ENCODE measurements at places on chromosomes 5 and 9.
A peak's percentile ranks its signal among the peaks of the same experiment; 100 is the strongest.

DNA sequence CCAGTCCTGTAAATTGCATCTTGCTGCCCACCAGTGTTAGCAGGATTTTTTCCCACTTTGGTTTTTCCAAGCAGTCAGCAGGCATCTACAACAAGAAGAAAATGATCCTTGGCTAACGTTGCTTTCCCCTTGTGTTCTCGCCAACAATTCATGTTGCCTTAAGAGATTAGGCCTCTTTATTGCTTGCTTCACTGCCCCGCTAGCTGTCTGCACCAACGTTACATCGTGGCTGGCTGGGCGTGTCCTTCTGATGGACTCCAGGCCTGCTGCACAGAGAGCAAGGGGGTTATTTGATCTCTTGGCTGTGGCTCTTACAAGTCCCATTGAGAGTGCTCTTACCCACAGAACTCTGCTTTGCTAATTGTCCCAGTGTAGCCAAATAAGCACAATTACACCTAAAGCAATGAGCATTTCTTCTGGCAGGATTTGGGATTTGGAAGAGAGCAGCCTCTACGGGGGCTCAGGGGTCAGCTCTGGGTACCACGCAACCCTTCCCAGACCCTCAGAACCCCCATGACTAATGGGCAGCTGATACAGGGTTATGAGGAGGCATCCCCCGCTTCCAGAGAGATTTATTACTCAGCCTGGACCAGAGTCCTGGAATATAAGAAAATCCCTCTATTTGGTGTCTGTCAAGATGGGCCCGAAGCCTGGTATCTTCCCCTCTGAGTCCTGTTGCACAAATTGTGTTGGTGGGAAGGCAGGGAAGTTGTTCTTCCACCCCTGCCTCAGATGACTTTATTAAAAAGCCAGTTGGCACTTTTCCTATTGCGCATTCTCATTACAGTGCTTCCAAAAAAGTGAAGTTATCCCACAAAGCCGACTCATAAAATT is 17.6 kb downstream of the DCANP1 start:
- peak; percentile 49 for DNase-seq

DNA sequence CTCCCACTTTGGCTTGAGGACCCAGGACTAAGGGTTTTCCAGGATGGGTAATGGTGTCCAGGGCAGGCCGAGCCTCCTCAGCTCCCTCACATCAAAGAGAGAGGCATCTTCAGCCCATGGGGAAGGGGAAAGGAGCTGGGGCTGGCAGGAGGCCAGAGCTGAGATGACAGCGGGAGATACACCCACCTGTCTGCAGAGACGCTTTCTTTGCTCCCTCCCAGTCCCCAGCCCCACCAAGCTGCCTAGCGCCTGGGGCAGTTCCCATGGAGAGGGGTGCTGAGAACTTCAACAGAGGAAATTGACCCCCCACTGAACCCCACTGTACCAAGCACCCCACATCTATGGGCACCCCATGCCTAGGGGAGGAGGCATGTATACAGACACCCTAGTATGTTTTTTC is 10.6 kb downstream of the PCDH1 start:
- DNase-seq: no peak

GRCh38 chr5:124007675-124008398 is 495.9 kb downstream of the CSNK1G3 start:
- no peak for DNase-seq

- DNase-seq: no peak
These were observed 126.7 kb downstream of the GADD45G start for GRCh38 chr9:89731262-89732182.

- DNase-seq: no peak
These were observed 58.4 kb downstream of the RANBP17 start for GRCh38 chr5:170920196-170920595.

DNA sequence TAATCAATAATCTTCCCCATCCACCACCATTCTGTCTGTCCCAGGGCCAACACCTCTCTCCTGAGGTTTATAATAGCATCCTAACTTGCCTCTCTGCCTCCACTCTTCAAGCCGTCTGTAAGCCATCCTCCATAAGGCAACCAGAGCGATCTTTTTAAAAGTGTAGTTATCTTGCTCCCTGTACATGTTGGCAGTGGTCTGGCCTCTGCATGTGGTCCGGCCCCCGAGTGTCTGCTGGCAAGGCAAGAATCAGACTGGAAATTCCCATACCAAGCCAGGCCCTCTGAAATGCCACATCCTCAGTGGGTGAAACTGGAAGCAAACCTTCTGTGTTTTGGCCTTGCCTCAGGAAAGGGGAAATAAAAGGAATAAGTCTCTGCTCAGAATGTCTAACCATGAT is 17.0 kb downstream of the TTLL11 start:
- no peak for DNase-seq

DNA sequence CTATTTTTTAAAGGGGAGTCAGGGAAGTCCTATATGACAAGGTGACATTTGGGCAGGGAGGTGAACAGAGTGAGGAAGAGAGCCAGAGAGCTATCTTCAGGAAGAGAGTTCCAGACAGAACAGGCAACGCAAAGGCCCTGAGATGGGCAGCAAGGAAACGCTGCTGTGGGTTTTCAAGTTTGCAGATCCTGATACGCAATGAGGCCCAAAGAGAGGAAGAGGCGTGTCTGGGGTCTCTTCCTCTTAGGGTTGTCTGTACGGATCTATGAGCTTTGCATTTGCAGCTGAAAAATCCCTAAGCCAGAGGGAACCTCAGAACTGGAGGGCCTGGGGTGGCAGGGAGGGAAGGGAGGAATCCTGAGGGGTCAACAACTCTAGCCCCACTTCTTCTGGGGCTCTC is 13.6 kb downstream of the FAT2 start:
- DNase-seq: no peak

- DNase-seq: no peak
These were observed 324.7 kb downstream of the TLE4 start for GRCh38 chr9:79896390-79896980.

GRCh38 chr5:171827162-171827561 is 41.5 kb downstream of the SMIM23 start:
- no peak for DNase-seq

DNA sequence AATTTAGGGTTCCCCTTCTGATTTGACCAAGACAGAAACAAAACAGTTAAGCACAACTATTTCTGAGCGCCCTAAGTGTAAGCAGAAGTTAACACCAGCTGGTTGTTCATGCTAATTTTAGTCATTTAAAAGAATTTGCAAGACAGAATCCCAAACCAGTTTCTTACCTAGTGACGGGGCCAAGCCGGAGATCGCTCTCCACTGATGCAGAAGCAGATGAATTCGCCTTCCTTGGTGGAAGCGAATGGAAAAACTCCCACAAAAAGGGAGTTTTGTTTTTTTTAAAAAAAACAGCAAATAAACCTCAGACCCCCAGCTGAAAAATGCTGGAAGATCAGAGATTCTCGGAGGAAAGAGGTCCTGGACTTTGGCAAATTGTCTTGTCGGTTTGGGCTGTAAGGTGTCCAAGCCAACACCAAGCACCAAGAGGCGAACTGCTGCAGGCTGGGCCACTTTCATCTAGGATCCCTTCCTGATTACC is 47.4 kb upstream of the GLDC start:
- DNase-seq: no peak

DNA sequence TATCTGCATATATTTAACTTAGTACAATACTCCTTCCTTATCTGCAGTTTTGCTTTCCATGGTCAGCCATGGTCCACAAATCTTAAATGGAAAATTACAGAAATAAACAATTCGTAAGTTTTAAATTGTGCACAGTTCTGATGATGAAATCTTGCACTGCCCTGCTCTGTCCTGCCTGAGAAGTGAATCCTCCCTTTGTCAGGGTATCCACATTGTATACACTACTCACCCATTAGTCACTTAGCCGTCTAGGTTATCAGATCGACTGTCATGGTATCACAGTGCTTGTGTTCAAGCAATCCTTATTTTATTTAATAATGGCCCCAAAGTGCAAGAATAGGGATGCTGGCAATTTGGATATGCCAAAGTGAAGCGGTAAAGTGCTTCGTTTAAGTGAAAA is 8.3 kb upstream of the YTHDC2 start:
- no peak for DNase-seq

DNA sequence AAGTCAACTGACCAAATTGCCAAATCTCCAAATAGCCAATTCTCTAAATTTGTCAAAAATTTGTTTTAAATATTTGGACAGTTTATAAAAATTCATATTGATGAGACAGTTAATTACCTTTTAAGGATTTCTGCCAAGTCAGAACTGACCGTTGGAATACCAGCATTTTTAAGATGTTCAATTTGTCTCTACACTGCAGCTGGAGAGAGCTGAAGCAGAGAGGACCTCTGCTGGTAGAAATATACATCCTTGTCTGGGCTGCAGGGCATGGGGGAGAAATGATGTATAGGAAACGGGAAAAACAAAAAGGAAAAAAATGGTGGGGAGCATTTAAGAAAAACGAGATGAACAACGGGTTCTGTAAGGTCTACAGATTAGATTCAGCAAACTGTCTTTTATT is 16.8 kb downstream of the NR6A1 start:
- DNase-seq: no peak

- DNase-seq: peak; percentile 4
These were observed 49.9 kb upstream of the SLIT3 start for GRCh38 chr5:169350759-169351240.

- peak; percentile 66 for DNase-seq
These were observed 507.8 kb downstream of the MAT2B start for GRCh38 chr5:164013077-164013670.

DNA sequence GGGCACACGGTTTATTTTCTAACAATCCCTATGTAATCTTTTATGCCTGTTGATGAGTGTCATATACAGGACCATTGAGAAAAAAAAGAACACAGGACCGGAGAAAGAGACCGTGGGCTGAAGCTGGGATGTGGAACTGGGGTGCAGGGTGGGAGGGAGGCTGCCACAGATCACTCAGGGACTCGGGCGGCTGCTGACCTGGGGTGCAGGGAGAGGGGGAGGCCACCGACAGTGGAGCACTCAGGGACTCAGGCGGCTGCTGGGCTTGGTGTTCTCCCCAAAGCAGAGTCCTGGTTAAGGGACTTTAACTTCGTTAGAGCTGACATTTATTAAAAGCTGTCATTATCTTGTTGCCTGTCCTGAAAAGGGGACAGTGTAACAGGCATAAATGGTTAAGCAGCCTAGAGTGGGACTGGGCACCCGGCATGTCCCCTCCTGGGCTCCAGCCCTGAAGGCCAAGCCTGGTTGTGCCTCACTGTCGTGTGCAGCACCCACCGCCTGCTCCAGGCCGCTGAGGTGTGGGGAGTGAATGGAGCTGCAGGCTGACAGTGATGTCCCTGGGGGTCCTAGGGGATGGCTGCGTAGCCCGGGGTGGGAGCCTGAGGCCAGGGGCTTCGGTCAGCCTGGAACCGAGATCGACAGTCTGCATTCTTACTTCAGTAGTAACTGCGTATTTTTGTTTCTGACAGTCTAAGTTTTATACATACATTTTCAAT is 14.0 kb downstream of the NDUFS6 start:
- no peak for DNase-seq

DNA sequence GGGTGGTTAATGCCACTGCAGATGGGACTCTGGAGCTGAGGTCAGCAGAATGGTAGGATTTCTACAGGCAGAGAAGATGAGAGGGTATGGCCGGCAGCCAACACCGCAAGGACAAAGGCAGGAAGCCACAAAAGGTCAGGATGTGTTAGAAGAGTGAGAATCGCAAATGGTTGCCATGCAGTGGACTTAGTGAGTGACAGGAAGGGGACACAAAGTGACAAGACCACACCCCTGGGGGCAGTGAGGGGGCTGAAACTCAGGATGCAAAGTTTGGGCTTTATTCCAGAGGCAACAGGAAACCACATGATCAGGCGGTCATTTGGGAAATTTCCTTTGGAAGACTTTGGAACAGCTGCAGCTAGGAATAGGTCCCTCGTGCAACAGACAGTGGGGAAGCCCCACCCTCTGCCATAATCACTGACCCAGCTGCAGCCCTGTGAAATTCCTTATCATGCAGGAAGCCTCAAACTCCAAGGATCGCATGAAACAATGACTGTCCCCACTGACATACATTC is 14.2 kb upstream of the CCDC180 start:
- DNase-seq: no peak

- no peak for DNase-seq
These were observed 48.9 kb upstream of the TDRD7 start for GRCh38 chr9:97362777-97363545.

DNA sequence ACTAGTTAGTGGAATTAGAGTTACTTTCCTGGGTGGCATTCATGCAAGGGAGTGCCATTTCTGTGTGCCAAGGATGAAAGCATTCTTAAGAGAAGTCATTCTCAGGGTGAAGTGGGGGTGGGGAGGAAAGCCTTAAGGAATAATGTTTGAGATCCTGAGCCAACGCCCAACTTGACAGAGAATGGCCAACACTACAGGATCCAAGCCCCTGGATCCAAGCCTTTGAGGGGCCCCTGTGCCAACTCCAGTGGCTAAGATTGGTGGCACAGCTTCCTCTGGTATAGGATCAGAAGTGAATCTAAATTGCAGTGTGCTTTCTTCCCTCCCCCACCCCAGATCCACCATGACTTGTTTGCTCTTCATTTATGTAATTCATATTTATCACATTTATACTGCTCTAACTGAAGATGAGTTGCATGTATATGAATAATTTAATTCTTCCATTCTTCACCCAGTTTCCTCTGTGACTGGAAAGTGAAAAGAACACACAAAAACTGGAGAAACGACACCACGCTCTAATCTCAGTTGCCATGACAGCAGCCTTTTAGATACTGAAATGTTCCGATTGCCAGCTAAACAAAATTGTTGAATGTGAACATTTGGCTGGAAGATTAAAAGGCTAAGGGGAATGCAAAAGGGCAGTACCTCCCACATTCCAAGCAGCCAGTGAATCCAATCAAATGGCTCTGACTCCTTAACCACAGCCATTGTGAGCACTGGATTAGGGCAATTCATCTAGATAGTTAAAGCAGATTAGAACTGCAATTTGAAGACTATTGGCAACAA is 4.5 kb downstream of the ZNF608 start:
- DNase-seq: peak; percentile 79

- peak; percentile 29 for DNase-seq
These were observed 126.5 kb upstream of the CDH18 start for GRCh38 chr5:20114526-20114925.

DNA sequence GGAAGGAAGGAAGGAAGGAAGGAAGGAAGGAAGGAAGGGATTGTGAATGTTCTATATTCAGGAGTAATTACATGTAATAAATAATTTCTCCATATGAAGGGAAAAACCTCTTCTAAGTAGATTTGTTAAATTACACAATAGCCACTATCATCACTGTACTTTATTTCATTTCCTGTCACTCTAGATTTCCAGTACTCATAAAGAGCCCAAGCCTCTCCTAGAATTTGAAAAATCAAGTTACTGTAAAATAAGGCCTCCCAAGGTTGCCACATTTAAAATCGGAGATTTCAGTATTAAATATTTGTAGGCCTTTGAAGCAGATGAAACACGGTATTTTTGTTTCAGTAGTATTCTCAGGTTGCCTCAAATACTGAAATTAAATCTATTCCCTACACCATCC is 499.0 kb downstream of the CDH10 start:
- no peak for DNase-seq

- no peak for DNase-seq
These were observed 101.5 kb upstream of the GPBP1 start for GRCh38 chr5:57072218-57072892.

- no peak for DNase-seq
These were observed at the start of gene IFNA5 for GRCh38 chr9:21305213-21305612. Gene IFNA5, minus strand, starts transcription at chr9:21305313. Its CDS starts 57 bp downstream, at chr9:21305256.

All from NCI-H446 (cell line).